ENCODE measurements at places on chromosomes 1 and 21.

GRCh38 chr21:27154451-27155129 lies 187.7 kb upstream of the ADAMTS5 start:
- DNase-seq = no peak

GRCh38 chr1:152654110-152654509 lies 9.1 kb upstream of the LCE2D start:
- no peak for DNase-seq

DNA sequence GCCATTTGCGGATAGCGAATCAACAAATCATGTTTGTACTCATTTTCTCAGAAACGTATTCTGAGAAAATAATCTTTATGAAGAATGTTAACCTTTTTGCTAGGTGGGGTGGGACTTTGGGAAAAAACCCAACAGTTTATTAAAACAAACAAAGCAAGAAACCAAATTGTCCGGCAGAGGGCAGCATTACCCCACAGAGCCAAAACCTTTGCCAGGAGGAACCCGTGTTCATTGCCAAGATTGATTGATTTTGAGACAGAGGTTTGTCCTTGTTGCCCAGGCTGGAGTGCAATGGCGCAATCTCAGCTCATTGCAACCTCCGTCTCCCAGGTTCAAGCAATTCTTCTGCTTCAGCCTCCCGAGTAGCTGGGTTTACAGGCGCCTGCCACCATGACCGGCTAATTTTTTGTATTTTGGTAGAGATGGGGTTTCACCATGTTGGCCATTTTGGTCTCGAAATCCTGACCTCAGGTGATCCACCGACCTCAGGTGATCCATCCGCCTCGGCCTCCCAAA lies 70.8 kb upstream of the RHOU start:
- DNase-seq = peak; percentile 73

- no peak for DNase-seq
Measured at GRCh38 chr1:199290186-199290585, 651.3 kb downstream of the PTPRC start.

GRCh38 chr1:91891969-91892368 lies 6.0 kb upstream of the TGFBR3 start:
- DNase-seq = no peak

DNA sequence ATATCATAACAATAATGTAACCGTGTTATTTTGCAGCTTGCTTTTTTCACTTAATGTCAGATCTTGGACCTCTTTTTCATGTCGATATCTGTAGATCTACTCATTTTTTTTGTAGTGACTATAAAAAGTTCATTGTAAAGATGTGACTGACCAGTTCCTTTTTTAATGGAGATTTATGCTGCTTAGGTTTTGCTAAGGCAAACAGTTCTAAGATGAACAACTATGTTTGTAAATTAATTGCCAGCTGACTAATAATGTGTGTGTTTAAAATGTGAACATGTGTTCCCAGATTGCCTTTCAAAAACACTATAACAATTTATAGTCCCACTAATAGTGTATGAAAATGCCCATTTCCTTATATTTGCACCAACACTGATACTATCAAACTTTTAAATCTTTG lies 18.1 kb upstream of the EPS8L3 start:
- no peak for DNase-seq

GRCh38 chr1:183470961-183471742 lies 1.1 kb upstream of the SMG7 start:
- peak; percentile 6 for DNase-seq

DNA sequence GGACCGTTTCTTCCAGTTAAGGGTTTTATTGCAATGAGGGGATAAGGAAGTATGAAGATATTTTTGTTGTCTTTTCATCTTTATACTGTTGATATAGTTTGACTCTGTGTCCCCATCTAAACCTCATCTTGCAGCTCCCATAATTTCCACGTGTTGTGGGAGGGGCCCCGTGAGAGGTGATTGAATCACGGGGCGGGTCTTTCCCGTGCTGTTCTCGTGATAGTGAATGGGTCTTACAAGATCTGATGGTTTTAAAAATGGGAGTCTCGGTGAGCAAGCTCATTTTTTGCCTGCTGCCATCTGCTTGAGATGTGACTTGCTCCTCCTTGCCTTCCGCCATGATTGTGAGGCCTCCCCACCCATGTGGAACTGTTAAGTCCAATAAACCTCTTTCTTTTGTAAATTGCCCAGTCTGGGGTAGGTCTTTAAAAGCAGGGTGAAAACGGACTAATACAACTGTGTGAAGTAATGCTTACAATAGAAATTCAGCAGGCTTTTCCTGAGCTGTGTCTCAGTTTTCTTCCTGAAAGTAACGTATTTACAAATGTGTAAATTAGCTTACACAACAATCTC lies 377.3 kb downstream of the SIPA1L2 start:
- DNase-seq = no peak

DNA sequence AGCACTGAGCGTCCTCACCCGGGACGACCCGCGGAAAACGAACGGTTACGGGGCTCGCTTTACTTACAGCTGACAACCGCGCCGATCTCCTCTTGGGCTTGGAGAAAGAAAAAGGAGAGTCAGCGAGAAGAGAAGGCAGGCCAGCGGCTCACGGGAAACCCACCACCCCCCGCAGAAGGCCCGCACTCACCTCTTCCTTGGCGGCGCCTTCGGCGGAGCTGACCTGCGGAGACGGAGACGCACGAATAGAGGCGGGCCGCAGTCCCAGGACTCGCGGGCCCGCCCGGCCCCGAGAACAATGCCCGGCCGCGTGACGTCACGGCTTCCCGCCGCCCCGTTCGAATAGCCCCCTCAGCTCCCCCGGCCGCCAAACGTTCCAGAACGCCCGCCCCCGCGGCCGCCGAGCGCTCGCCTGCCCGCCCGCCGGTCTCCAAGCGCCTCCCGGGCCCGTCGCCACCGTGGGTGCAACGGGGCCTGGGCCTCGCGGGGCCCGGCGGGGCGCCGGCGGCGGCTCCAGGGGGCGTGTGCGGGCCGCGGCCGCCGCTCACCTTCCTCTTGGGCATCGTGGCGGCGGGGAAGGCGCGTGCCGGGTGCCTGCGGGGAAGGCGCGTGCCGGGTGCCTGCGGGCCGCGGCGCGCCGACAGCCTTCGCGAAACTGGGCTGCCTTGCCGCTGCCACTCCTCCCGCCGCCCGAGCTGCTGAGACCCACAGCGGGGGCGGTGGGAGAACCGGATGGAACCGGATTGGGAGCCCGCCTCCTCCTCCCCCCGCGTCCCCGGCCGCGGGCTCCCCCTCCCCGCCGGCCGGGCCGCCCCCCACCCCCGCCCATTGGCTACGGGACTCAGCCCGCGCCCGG lies at the start of gene HMGN1:
Gene HMGN1 (minus strand): TSS at position 734 of the 856 bp plus-strand sequence. CDS start 171 bp downstream, at position 563.
- peak; percentile 65 for DNase-seq

DNA sequence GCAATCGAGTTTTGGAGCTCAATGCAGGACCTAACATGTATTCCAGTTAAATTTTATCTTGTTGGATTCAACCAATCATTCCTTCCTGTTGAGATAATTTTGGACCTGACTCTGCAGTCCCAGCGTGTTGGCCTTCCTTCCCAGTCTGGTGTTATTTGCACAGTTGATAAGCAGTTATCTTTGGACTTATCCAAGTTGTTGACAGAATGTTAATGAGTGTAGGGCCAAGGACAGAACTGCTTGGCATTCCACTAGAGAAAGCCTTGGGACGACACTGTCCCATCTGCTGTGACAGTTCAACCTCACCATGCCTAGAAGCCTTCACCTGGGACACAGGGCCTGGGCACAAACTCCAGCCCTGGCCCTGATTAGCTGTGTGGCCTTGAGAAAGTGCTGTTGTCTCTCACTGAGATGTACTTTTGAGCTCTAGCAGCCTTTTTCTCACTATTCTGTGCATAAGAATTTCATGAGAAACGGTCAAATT lies 104.1 kb upstream of the SLC25A33 start:
- no peak for DNase-seq

DNA sequence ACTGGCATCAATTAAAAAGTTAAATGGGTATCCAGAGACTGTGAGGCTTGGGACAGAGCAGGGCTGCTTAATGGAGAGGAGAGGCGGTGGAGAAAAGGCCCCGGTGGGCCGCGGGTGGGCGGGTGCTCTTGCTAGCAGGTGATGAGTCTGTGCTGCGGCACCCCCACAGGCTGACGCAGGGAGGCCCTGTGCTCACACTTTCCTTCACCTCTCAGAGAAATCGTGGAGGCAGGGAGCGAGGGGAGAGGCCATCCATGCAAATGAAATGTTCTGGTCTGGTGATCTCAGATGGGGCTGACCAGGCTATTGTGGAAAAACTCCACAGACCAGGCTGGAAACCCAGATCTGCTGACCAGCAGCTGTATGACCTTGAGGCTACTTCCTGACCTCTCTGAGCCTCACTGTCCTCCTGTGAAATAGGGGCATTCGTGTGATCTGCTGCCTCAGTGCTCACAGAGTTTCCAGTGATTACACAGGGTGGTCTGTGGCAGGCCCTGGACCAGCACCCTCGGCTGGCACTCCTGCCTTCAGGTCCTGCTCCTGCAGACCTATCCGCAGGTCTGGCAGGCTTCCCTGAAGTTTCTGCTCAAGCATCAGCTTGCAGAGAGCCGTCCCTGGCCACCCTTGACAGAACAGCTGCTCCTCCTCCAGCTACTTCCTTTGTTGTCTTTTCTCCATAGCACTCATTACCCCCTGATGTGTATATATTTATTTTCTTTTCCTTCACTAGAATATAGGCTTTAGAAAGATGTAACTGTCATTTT lies 89.2 kb downstream of the BEND5 start:
- no peak for DNase-seq

DNA sequence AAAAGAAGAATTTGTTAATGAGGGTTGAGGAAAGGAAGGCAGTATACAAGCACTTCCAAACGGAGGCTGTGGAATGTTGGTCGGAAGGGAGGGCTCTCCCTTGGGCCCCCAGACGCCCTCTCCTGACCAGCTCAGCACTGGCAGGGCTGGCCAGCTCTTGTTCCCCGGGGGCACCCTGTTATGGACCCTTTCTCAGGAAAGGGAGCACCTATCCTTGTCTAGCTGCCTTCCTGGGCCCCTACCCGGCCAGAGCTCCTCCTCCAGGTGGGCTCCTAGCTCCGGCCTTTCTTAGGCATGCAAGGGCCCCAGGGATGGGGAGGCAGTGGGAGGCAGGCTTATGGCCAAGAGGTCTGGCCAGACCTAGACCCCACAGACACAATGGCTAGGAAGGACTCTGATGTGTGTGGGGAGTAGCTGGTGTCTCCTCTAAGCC lies 926 bp downstream of the BLACAT1 start:
- DNase-seq = no peak

GRCh38 chr1:94270801-94271203 lies 33.4 kb upstream of the ARHGAP29 start:
- DNase-seq = no peak

DNA sequence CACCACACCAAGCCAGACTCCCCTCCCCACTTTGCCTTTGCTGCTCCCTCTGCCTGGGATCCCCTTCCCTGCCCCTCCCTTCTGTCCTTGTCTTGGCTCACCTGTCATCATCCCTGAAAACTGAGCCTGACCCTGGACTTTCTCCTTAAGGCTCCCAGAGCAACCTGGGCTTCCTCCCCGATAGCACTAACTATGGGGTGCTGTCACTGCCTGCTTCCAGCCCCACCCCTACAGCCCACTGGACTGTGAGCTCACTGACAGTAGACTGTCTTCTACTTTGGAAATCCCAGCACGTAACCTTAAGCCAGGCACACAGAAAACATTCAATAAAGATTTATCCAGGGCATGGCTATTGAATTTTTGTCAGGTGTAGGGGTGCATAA lies 9.5 kb upstream of the CSF1 start:
- DNase-seq = no peak

GRCh38 chr1:14294860-14295536 lies 303.5 kb upstream of the KAZN start:
- DNase-seq = no peak

DNA sequence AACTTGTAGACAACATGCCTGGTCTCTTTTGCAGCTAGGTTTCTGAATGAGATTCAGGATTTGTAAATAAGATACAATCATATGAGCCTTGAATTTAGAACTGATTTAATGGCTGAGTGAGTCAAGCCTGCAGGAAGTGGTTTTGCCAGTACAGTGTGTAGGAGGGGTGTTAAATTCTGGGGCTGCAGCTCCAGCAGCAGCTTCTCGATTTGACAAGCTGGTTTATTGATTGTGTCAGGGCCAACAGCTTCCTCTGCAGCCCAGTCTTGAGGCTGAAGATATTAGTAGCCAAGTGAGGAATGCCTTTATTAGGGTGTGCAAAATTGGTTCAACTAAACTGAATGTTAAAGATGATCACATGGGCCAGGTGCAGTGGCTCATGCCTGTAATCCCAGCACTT lies 11.5 kb upstream of the PLA2G5 start:
- DNase-seq = no peak

DNA sequence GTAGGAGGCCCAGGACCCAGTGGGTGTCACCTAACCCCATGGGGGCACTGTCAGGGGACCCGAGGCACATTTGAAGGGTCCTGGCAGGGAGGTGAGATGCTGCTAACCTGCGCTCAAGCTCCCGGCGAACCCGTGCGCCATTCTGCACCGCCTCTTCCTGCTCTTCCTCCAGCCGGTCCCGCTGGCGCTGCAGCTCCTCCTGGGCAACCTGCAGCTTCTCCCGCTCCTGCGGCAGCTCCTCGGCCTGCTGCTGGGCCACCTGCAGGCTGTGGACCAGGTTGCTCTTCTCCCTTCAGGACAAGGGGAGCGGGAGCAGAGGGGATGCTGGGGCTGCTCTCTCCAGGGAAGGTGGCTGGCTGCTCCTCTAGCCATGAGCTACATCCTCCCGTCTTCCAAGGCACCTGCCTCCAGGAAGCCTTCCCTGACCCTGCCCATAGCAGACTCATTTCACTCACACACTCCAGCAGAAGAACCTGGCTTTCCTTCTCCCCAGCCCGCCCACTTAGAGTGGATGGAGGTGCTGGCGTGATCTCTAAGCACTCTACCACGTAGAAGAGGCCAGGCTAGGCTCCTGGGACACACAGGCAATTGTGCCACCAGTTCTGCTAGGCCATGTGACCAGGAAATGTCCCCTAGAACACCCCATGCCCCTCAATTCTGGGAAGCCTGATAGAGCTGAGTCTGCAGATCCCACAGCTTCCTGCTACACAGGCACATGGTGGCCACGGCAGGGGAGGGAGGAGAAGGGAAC lies 15.2 kb upstream of the NBPF1 start:
- DNase-seq = no peak

DNA sequence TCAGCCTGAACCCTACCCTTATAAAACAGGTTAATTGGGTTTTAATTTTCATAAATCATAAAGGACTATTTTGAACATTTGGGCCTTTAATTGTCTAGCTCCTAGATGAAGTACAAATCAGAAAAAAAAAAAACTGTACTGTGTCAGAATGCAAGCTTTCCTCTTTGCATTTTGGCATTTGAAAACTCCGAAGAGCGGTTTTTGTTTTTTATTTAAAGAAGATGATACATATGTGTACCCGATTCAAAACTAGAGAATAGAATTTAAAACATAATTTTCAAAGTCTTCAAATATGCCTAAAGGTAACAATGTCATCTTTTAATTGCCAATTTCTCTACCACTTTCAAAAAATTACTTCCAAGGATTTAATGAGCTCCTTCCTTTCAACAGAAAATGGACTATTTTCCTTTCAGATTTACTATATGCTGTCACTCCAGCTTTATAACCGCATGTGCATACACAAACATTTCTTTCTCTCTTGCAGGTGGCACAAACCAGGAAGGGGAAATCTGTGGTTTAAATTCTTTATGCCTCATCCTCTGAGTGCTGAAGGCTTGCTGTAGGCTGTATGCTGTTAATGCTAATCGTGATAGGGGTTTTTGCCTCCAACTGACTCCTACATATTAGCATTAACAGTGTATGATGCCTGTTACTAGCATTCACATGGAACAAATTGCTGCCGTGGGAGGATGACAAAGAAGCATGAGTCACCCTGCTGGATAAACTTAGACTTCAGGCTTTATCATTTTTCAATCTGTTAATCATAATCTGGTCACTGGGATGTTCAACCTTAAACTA lies 33.7 kb downstream of the MRPL39 start:
- DNase-seq = peak; percentile 11

- peak; percentile 59 for DNase-seq
Measured at GRCh38 chr1:11654137-11654938, at the start of the genes FBXO2 and FBXO44. Gene FBXO2 (minus strand): TSS chr1:11654429. CDS start chr1:11654340, 89 bp downstream. Gene FBXO44 (plus strand): TSS chr1:11654877. CDS start chr1:11655836, 959 bp downstream.

- DNase-seq = no peak
Measured at GRCh38 chr21:23398726-23399125, 2208.6 kb downstream of the MRPL39 start.

Data from stimulated activated CD4-positive, alpha-beta T cell treated with anti-CD3 and anti-CD28 coated beads, Interleukin-1b, Interleukin-23, amount 100 ng/mL, for 1 hour (primary cell).